Muscle of leg (tissue), 16 donors: ENCODE measurements at places on chromosomes 4 and X. TPM values are rescaled to one million over a fixed set of nuclear protein-coding genes. Genes with fewer than 3 reads are reported as not detected.

- H3K4me3 ChIP-seq = no peak overlapping the region
- peaks cover 14% of the 10 kb centered on the region for H3K36me3 ChIP-seq
- H3K4me1 ChIP-seq = no peaks in the 10 kb centered on the region
- H3K27ac ChIP-seq = no peak overlapping the region
- no peaks in the 10 kb centered on the region for H3K27me3 ChIP-seq
Observed at GRCh38 chrX:63708801-63709200, 76.2 kb downstream of the ARHGEF9 start.

DNA sequence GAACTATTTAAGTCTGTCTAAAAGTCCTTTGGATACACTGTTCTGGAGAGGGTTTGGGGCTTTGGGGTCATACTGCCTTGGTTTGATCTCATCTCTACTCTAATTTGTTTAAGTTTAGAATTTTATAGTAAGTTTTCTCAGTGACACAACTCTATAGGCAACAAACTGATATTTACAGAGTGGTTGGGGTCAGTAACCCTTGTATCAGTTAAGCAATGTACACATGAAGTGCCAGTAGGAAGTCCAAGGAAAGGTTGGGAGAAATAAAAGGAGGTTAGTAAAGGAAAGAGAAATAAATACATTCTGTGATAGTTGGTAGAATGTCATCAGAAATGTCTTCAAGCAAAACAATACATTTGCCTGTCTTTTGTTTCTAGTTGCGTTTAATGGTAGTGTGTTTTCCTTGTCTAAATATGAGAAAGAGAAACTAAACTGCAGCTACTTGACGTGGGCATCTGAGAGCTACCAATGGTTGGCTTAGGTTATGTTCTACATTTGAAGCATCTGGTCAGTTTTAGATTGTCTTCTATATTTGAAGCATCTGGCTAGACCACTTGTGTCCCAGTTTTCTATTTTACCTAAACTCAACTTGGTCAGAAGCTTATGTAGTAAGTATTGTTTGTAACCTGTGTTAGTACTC lies 6.9 kb downstream of the ATP7A start:
- no peaks in the 10 kb centered on the region for H3K4me1 ChIP-seq
- no peak overlapping the region for H3K4me3 ChIP-seq
- H3K27me3 ChIP-seq = no peaks in the 10 kb centered on the region
- no peaks in the 10 kb centered on the region for H3K36me3 ChIP-seq

DNA sequence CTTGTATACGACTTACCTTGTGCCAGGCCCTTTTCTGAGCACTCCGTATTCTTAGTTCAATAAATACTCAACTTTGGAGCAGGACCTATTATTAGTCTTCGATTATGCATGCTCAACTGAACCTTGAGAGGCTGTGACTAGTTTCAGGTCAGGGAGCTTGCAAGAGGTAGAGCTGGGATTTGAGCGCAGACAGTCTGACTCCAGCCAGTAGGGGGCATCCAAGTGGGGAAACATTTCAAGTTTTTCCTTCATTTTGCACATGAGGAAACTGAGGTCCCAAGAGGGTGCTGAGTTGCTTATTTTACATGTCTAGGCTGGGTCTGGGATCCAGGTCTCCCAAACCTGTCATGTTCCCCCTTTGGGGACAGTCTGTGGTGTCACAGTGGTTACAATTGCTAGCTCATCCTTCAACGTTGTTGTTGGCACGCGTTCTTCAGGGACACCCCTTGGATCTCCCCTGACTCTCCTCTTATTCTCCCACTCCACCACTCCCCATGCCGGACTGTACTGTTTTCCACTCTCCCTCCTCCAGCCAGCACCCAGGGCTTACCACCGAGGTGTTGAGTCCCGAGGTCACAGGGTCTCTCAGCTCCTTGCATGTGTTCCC lies 6.7 kb upstream of the PRICKLE3 start:
- H3K27me3 ChIP-seq = no peaks in the 10 kb centered on the region
- no peaks in the 10 kb centered on the region for H3K36me3 ChIP-seq
- no peak for DNase-seq
- no peak overlapping the region for H3K4me3 ChIP-seq
- H3K27ac ChIP-seq = no peak overlapping the region

- peak; percentile 87 for DNase-seq
- peak within 1 kb of the TSS; percentile 98 for H3K27ac ChIP-seq
- peaks cover 33% of the 10 kb centered on the region for H3K4me1 ChIP-seq
- H3K4me3 ChIP-seq = peak within 1 kb of the TSS; percentile 71
Observed at GRCh38 chrX:54807524-54808108, at the start of gene MAGED2. MAGED2 (plus strand) TSS chrX:54807745; CDS start chrX:54809332, 1,587 bp downstream.

DNA sequence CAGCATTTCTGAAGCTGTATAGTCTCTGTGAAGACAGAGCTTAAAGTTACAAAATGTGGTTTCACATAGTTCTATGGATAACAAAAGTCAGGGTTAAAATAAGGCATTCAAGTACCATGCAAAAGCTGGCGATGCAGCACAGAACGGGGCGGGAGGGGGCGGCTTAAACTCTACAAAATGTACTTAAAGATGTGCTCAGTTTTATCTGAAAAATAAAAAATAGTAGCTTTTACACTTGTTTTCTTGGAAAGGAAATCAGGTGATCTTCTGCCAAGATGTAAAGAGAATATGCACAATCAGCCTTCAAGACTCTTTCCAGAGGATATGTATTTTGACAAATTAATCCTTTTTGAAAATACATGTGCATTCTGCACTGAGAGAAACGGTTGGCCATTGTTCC lies 301.7 kb upstream of the EMCN start:
- no peaks in the 10 kb centered on the region for H3K36me3 ChIP-seq
- no peak overlapping the region for H3K4me3 ChIP-seq
- H3K4me1 ChIP-seq = no peaks in the 10 kb centered on the region
- H3K27ac ChIP-seq = no peak overlapping the region
- DNase-seq = peak; percentile 46
- H3K27me3 ChIP-seq = no peaks in the 10 kb centered on the region

GRCh38 chr4:83772685-83773084 lies 236.8 kb downstream of the GPAT3 start:
- H3K4me1 ChIP-seq = no peaks in the 10 kb centered on the region
- H3K36me3 ChIP-seq = no peaks in the 10 kb centered on the region
- DNase-seq = no peak

DNA sequence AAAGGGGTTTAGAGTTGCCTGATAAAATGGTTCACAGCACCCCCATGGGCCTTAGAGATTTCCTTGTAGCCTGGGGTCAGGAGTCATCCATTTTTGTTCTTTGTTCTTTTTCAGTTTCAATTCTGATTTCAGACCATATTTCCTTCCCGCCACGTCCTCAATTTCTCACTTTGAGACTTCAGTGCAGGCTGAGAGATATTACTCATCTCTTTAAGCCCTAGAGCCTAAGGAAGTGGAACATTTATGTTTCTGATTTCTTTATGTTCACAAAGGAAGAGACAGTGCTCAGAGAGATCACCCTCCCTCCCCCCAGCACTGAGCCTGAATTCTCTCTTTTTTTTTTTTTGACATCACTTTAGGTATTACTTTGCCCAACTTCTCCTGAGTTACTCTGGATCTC lies 56.3 kb downstream of the MSN start:
- H3K27me3 ChIP-seq = no peaks in the 10 kb centered on the region
- no peak overlapping the region for H3K4me3 ChIP-seq
- no peak overlapping the region for H3K27ac ChIP-seq
- no peaks in the 10 kb centered on the region for H3K4me1 ChIP-seq

GRCh38 chrX:103330681-103331288 lies 746 bp downstream of the TCEAL7 start:
- peak; percentile 71 for DNase-seq
- H3K27me3 ChIP-seq = peaks cover 19% of the 10 kb centered on the region
- peak overlapping the region; percentile 62 for H3K4me3 ChIP-seq

GRCh38 chr4:38894322-38894982 lies 26.8 kb downstream of the FAM114A1 start:
- no peak for DNase-seq
- H3K4me3 ChIP-seq = no peak overlapping the region
- H3K27me3 ChIP-seq = no peaks in the 10 kb centered on the region
- peaks cover 59% of the 10 kb centered on the region for H3K36me3 ChIP-seq
- H3K4me1 ChIP-seq = no peaks in the 10 kb centered on the region
- no peak overlapping the region for H3K27ac ChIP-seq

DNA sequence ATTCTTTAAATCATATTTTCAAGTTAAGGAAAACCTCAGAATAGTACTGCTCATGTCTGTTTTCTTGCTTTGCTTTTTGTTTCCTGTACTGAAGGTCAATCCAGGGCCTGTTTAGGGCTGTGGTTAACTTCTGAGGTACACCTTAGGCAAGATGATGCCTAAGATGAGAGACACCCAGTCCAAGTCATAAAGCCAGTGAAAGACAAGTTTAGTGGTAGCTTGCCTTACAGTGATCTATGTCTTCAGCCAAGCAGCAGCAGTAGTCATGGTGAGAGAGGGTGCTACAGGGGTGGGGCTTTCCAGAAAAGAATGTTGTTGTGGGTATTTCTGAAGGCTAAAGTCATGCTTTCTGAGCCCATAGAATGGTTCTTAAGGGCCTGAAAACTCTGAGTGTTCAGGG lies 173.7 kb downstream of the VSIG4 start:
- H3K4me1 ChIP-seq = no peaks in the 10 kb centered on the region
- no peak for DNase-seq
- H3K4me3 ChIP-seq = no peak overlapping the region

DNA sequence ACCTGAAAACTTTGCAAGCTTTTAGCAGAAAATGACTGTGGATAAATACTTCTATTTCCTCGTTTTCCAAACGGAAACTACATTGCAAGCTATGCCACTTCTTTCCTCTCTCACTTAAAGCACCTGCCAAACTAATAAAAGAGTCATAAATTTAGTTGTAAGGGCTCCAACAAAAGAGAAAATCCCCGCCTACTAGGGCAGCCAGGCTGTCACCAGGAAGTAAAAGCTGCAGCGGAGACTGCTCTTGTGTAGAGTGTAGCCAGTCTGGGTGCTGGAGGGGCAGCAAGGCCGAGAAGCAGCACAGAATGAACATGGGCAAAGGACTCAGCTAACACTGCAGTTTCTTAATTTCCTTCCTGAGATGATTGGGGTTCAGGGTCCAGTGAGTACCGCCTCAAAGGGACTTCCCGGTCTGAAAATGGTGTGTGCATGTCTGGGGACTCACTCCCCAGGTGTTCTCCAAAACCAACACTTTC lies 89.3 kb upstream of the MAML3 start:
- H3K27ac ChIP-seq = peak overlapping the region; percentile 43
- peaks cover 26% of the 10 kb centered on the region for H3K4me1 ChIP-seq
- no peak overlapping the region for H3K4me3 ChIP-seq
- no peaks in the 10 kb centered on the region for H3K36me3 ChIP-seq
- H3K27me3 ChIP-seq = no peaks in the 10 kb centered on the region

GRCh38 chr4:110949542-110949941 lies 326.7 kb upstream of the PITX2 start:
- no peaks in the 10 kb centered on the region for H3K4me1 ChIP-seq
- no peak for DNase-seq
- no peaks in the 10 kb centered on the region for H3K36me3 ChIP-seq
- H3K27ac ChIP-seq = no peak overlapping the region
- no peak overlapping the region for H3K4me3 ChIP-seq

- H3K4me1 ChIP-seq = no peaks in the 10 kb centered on the region
- no peak overlapping the region for H3K27ac ChIP-seq
- no peaks in the 10 kb centered on the region for H3K36me3 ChIP-seq
- H3K4me3 ChIP-seq = no peak overlapping the region
- H3K27me3 ChIP-seq = peaks cover 4% of the 10 kb centered on the region
Observed at GRCh38 chrX:94751611-94752010, 1077.6 kb downstream of the FAM133A start.

GRCh38 chr4:126144543-126145237 lies 829.9 kb downstream of the FAT4 start:
- no peak overlapping the region for H3K27ac ChIP-seq
- no peaks in the 10 kb centered on the region for H3K4me1 ChIP-seq
- H3K4me3 ChIP-seq = no peak overlapping the region
- no peak for DNase-seq
- H3K36me3 ChIP-seq = no peaks in the 10 kb centered on the region
- H3K27me3 ChIP-seq = no peaks in the 10 kb centered on the region

DNA sequence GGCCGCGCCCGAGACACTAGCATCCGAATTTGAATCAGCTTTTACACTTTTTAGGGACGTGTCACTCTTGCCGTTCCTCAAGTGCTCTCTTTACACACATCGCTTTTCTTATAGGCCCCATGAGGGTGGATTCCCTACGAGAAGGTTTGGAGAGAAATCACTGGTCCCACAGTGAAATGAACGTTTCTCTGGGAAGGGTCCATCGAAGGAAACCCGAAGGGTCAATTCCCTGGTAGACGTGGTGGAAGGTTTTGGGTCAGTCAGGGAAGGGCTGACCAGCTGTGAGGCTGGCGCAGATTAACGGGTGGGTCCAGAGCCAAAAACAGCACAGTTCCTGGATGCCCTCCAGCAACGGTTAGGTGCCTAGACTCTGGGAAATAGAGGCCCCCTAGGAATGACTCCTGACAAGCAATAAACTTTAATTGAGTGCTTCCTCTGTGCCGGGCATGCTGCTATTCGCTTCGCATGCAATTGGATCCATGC lies 35.9 kb downstream of the ETDC start:
- H3K4me1 ChIP-seq = peaks cover 4% of the 10 kb centered on the region
- peaks cover 3% of the 10 kb centered on the region for H3K27me3 ChIP-seq
- DNase-seq = peak; percentile 68
- H3K4me3 ChIP-seq = peak overlapping the region; percentile 69
- H3K27ac ChIP-seq = peak overlapping the region; percentile 90

PROM1 gene
- 61.3 TPM for total RNA-seq

CA5B gene
- 5.5 TPM for total RNA-seq

PRIMPOL gene
- total RNA-seq = 29.3 TPM

NDST4 gene
- 1.6 TPM for total RNA-seq

ACOT9 gene
- 53.1 TPM for total RNA-seq

CD38 gene
- total RNA-seq = 0.44 TPM

NR3C2 gene
- 10.6 TPM for total RNA-seq

AR gene
- total RNA-seq = 8.1 TPM
